ENCODE measurements at places on chromosomes 4 and X.

DNA sequence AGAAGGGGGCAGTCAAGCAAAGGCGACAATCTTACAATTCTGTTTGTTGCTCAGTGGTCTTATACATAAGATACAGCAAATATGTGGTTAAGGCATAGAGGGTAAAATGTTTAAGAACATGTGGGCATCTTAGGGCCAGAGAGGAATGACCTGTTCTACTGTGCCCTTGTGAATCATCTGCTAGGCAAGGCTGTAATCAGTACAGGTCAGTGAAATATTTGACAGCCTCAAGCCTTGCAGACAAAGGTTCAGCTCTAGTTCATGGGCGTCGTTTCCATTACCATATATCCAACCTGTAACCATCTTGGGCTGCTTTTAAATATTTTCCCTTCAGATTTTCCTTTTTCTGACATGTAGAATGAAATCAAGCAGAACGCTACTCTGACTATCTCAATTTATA lies 37.3 kb downstream of the AGA start:
- no peak for DNase-seq

GRCh38 chr4:125663896-125664767 lies 349.4 kb downstream of the FAT4 start:
- DNase-seq: no peak

DNA sequence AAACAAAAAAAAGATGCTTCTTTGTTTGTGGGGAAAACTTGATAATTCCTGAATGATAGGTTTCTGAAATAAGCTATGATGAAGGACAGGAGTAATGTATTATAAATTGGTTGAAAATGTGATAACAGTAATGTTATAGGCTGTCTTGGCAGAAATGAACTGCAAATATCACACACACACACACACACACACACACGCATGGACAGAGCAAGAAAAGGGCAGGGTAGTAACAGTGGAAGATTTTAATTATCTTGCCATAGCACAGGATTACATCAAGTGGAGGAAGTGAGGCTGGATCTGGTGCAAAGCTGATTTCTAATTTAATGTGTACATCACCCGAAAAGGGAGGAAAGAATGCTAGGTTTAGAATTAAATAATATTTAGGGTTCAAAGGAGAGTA lies 97.5 kb upstream of the CXXC4 start:
- DNase-seq: no peak

- no peak for DNase-seq
These were observed 12.4 kb upstream of the CTBP1 start for GRCh38 chr4:1261107-1261928.

DNA sequence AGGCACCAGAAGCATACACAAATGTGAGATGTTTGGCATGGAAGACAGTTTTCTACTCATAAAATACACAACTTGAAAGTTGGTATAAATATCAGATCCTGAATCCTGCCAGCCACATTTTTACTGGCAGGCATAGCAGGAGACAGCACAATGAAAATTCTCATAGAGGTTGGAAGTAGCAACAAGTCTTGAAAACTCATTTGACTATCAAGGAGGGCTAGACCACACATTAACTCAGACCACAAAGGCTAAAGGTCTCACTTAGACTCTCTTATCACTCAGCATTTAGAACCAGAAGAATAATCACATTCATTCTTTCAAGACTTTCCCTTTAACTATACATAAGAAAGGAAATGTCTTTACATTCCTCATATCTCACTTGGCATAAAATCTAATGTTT lies 56.5 kb downstream of the SORBS2 start:
- DNase-seq: no peak

DNA sequence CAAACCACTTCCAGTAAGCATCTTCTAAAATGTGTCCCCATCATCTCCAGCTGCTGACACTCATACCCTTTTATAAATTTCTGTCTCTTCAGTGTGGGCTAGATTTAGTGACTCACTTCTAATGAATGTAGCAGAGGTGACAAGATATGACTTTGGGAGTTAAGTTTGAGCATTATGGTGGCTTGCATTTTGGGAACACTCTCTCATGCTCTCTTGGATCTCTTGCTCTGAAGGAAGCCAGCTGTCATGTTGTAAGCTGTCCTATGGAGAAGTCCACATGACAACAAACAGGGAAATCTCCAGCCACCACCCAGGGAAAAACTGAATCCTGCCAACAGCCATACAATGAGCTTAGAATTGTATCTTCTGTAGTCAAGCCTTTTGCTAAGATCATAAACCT lies 691.3 kb upstream of the PCDH7 start:
- DNase-seq: no peak

DNA sequence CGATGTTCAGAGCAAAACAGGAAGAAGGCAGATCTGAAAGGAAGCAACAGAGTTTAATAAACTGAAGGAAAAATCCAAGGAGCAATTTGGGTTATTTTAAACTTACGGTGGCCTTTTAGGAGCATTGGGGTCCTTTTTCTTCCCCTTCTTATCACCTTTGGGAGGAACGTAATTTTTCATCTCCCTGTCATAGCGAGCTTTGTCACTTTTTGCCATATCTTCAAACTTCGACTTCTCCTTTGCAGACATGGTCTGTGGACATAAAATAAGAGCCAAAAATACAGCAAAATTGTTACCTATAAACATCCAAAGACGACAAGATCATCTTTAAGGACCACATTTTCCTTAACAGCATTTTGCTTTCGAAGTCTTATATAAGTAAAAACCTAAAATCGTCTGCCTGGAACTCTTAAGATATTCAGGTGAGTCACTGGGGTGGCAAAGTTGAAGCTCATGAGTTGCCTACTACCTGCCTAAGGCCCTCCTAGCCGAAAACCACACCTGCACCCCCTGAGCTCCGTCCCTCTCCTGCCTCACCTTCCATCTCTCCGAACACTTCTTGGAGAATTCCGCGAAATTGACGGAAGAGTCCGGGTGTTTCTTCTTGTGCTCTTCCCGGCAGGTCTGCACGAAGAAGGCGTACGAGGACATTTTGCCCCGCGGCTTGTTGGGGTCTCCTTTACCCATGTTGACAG lies 1.0 kb downstream of the HMGB2 start:
- peak; percentile 5 for DNase-seq

GRCh38 chrX:29231800-29232199 lies 644.6 kb downstream of the IL1RAPL1 start:
- no peak for DNase-seq

DNA sequence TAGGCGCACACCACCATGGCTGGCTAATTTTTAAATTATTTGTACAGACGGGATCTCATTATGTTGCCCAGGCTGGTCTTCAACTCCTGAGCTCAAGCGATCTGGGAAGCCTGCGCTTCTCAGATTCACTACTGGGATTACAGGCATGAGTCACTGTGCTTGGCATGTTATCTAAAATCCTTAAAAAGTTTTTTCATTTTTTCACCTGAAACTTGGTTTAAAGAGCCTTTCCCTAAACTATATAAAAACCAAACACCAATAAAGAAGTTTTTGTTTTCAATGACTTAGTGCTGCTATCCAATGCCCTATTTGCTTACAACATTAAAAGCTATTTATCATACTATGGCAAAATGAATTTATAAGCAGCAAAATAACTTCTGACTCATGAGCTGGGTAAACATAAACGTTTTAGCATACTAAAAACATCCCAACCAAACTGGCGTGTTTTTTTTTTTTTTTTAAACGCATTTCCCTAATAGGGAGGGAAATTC lies 127.8 kb downstream of the UBE2K start:
- DNase-seq: no peak

- DNase-seq: no peak
These were observed 102.0 kb upstream of the GATB start for GRCh38 chr4:151862766-151863165.

DNA sequence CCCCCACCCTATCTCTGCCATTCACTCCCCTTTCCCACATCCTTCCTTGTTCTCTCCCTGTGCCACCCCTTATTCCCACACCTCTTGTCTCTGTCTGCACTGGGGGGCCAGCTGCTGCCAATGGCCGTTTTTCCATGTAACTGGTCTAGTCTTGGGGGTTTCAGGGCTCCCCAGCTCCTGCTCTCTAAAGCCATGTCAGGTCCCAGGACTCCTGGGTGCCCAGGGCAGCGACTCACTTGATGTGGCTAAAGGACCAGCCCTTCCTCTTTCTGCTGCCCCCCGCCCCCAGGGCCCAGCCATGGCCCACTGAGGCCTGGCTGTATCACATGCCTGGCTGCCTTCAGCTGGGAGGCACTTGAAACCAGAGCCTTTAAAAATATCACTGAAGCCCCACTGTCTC lies 10.0 kb downstream of the NLGN3 start:
- DNase-seq: no peak

GRCh38 chr4:40247350-40247749 lies 50.5 kb downstream of the RHOH start:
- DNase-seq: peak; percentile 44

DNA sequence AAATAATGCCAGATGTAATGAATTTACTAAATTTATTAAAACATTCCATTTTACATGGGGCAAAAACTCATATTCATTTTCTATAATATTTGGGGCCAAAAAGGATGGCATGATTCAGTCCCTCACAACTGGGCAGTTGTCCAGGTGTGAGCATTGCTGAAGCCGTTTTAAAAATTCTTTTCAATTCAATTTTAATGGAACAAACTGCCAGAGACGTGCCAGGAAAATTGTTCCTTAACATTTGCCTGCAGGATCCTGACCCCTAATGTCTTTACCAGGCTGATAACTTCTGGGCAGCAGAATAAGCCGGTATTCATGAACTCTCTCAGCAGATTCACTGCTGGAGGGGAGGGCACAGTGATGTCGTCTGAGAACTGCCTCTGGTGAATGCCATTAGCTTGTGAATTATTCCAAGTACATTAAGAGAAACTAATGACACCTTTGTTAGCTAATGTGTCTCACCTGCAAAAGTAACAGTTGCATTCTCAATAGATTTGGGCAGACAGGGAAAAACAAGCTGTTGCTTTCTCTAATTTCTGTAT lies 1445.1 kb upstream of the TENM3 start:
- no peak for DNase-seq

GRCh38 chr4:93313197-93313596 lies 515.4 kb upstream of the ATOH1 start:
- no peak for DNase-seq

- DNase-seq: no peak
These were observed 822.1 kb upstream of the GALNTL6 start for GRCh38 chr4:170990989-170991589.

- DNase-seq: no peak
These were observed 96.1 kb upstream of the MTM1 start for GRCh38 chrX:150472306-150472705.

GRCh38 chr4:51878431-51878830 lies 35.5 kb downstream of the DCUN1D4 start:
- DNase-seq: no peak

GRCh38 chr4:6290769-6291547 lies 21.3 kb downstream of the WFS1 start:
- DNase-seq: no peak

- DNase-seq: peak; percentile 40
These were observed 2.9 kb upstream of the LEF1 start for GRCh38 chr4:108171339-108172230.

DNA sequence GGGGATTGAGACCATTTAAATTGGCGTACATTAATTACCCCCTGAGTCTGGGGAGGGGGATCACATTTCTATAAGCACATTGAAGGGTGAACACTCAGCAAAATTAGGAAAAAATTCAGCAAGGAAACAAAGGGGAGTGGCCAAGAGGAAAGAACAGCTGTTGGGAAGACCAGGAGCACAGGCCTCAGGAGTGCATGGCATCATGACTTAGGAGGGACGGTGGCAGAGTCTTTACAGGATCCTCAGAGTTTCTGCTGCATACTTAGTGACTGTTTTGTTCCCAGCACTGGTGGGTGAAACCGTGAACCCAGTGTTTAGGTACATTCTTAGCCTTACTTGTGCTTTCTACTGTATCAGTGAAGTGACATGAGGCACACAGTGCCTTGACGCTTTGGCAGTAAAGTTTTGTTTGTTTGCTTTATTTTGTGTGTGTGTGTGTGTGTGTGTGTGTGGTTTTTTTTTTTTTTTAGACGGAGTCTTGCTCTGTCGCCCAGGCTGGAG lies 121.3 kb downstream of the CBR4 start:
- DNase-seq: no peak

DNA sequence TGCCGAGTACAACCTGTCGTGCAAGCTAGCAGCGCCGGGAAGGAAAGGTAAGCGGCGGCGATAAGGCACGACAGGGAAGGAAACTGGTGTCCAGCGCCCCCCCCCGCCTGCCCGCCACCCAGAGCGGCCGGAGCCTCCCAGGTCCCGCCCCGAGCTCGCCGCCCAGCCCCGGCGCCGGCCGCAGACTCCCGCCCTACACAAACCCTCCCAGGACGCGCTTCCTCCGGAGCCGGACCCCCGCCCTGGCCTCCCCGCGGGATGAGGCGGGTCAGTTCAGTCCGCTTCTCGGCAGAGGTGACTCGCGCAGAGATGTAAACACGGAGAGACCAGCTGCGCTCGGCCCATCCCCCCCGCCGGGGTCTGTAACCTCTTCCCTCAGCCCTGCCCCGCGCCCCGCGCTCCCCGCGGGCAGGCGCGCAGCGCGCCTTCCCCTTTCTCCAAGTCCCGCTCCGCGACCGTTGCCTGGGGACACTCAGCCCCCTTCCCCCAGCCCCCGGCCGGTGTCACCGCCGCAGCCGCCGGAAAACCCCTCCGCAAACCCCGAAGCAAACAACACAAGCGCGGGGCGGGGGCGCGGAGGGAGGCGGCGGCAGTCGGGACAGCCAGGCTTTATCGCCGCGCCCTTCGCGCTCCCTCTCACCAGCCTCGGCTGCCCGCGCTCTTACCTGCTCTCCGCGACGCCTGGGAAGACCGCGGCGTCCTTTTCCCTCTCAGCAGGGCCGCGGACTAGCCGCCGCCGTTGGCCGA lies 543 bp downstream of the ELF2 start:
- peak; percentile 68 for DNase-seq

DNA sequence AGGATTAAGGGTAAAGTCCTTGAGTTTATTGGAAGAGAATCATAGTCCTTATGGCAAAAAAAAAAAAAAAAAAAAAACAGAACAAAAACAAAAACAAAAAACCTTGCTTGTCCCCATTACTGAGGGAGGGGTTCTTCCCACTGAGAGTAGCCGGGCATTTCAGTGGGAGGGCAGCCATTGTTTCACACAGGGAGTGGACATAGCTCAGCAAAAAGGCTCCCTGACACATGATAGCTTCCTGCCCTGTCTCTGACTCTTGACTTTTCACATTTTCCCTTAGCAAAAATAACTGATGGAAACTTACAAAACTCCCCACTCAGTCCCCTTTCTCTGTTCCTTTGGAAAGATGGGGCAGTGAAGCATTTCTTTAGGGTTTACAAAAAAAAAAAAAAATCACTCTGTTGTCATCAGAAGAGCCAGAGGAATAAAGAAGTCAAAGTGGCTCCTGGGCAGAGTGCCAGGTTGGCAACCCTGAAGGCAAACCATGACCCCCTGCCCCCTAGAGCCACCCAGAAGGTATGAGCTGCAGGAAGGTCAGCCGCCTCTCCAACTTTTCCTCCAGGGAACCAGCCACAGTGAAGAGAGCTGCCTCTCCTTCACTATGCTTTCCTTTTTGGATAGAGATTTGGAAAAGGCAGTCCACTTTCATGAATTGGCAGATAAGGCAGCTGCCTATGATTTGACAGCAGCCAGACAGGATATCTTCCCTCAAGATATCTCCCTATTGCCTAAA lies 170.6 kb downstream of the KDR start:
- no peak for DNase-seq

GRCh38 chr4:40840255-40840984 lies 90.7 kb downstream of the NSUN7 start:
- DNase-seq: no peak

Measured in T-helper 9 cell (primary cell).